ENCODE measurements at places on chromosomes 2 and 18.

GRCh38 chr18:74303306-74303705 is 11.5 kb upstream of the CYB5A start:
- no peak for DNase-seq

GRCh38 chr2:65545837-65546805 is 113.7 kb upstream of the SPRED2 start:
- DNase-seq: peak; percentile 9

- DNase-seq: no peak
These were observed 195.3 kb upstream of the MEIS1 start for GRCh38 chr2:66239655-66240054.

DNA sequence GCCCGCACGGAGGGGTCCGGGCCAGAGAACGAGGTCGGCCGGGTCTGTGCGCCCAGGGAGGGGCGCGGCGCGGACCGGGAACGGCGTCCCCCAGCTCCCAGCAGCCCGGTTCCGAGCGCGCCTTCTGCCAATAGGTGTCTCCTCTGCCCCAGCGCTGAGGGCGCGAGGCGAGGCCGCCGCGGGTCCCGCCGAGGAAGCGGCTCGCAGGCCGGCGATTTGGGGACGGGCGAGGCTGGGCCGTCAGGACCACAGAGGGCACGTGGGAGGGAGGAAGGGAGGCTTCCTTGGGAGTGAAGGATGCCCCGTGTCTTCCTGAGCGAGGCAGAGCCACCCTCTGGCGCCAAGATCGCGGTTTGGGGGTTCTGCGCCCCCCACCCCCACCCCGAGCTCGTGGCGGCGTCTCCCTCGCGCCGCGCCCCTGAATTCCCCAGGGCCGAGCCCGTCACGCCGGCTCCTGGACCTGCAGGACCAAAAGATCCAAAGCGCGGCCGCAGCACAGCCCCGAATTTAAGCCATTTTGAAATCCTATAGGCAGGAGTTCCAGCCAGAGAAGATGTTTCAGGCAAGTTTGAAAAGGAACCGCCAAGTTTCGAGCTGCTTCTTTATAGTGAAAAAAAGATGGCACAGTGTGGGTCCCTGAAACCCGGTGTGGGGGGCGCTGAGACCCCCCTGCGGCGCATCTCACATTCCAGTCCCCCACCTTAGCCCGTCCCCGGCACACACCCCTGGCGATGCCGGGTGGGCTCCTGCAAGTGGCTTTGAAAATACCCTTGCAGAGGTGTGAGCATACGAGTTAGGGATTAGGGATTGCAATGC is 909 bp downstream of the NFATC1 start:
- DNase-seq: peak; percentile 28

GRCh38 chr2:102839668-102840388 is 78.0 kb downstream of the TMEM182 start:
- peak; percentile 51 for DNase-seq

DNA sequence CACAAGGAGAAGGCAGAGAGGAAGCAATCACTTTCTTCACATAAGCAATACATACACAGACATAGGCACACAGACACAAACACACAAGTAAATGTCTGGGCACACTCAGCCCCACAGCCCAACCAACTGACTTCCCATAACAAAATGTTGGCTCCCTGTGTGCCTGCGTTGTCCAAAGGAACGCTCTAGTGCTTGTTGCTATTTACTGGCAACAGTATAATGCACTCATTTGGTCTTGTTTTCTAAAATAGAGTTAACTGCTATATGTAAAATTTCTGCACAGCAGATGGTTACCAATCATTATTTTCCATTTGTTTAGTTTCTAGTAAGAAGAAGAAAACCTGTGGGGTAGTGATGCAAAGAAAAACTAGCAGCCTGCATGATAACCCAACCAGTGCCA is 16.5 kb downstream of the FIGN start:
- DNase-seq: no peak

DNA sequence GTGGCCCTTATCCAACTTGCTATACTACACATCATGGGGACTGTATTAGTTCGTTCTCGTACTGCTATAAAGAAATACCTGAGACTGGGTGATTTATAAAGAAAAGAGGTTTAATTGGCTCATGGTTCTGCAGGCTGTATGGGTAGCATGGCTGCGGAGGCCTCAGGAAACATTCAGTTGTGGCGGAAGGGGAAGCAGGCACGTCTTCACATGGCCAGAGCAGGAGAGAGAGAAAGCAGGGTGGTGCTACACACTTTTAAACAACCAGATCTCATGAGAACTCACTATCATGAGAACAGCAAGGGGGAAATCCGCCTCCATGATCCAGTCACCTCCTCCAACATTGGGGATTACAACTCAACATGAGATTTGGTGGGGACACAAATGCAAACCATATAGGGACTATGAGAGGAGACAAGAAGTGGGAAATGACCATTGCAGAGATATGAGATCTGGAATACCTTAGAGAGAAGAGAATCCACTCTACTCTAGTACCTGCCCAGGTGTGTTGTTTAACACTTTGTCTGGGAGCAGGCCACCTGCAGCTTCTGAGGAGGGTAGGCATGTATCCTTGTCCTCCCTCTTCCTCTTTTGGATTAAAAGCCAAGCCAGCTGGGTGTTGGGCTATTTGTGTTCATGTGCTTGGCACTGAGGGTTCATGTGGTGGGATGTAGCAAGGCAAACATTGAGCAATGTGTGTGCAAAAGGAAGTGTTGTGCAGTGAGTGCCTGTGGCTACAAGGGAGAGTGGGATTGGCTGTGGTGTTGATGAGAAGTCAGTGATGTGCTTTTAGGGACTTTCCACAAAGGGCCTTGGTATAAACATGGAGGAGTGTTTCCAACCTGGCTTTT is 22.8 kb downstream of the TTLL4 start:
- peak; percentile 98 for DNase-seq

- no peak for DNase-seq
These were observed 151.7 kb upstream of the POU3F3 start for GRCh38 chr2:104702031-104702850.
